Epithelial cell of proximal tubule (primary cell): ENCODE measurements at places on chromosomes 6 and 20.

DNA sequence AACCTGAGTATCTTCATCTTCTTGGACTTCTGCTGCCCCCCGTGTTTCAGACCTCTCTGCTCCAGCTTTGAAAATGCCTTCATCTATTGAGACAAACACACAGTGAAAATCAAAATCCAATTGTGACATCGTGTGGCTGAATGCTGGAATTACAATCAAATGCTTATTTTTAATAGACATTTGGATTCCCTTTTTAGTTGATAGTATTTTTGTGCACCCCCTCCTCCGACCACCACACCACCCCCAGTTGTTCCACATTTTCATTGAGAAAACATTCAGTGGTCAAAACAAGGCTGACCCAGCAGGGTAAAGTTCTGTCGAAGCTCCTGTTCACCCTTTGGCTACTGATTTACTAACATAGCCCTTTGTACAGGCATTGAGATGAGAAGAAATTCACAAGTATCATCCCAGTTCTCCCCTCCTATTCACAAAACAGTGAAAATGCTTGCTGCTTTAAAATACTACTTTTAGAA lies 79.0 kb downstream of the NRSN1 start:
- DNase-seq, result no peak

DNA sequence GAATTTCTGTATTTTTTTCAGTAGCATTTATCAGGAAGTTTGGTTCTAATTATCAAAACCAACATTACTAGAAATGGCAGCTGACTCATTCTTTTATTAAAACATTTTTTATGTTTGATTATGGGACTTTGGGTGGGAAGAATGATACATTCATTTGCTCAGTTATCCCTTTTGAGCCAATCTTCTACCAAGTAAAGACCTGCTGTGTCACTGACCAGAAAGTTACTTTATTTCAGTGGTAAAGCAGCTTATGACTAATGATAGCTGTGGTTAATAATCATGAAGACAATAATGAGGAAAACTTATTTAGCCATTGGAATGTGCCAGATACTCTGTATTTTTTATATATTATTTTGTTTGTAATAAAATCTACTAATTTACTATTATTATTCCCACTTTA lies 142.3 kb downstream of the FARS2 start:
- no peak for DNase-seq

GRCh38 chr6:44651604-44652003 lies 264.1 kb downstream of the CDC5L start:
- DNase-seq, result no peak

GRCh38 chr6:14811775-14812428 lies 434.0 kb upstream of the JARID2 start:
- no peak for DNase-seq

DNA sequence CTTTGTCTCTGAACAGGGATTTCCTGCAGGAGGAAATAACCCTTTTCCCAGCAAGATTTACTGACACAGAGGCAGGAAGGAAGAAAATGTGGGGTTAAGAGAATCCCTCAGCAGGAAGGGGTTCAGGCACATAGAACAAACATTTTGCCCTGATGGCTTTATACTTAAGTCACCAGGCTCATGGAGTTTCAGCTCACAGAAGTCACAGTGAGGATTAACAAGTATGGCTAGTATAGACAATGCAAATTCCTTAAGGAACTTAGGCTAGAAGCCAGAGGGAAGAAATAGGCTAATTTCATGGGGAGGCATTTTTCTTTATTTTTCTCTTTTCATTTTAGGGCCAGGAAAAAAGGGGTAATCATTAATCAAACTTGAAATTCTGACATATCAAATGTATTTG lies 50.2 kb downstream of the MCHR2 start:
- DNase-seq, result no peak

DNA sequence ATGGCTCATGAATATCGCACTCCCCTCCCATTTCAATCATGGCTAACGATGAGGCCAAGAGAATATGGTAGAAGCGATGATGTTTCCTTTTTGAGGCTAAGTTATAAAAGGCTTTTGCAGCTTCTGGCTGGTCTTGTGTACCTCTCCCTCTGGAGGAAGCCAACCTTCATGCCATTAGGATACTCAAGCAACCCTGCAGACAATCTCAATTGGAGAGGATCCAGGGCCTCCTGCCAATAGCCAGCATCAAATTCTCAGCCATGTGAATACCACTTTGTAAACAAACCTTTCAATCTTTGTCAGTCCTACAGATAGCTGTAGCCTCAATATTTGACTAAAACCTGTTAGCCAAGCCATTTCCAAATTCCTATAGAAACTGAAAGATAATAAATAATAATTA lies 738.4 kb downstream of the KIF16B start:
- no peak for DNase-seq

DNA sequence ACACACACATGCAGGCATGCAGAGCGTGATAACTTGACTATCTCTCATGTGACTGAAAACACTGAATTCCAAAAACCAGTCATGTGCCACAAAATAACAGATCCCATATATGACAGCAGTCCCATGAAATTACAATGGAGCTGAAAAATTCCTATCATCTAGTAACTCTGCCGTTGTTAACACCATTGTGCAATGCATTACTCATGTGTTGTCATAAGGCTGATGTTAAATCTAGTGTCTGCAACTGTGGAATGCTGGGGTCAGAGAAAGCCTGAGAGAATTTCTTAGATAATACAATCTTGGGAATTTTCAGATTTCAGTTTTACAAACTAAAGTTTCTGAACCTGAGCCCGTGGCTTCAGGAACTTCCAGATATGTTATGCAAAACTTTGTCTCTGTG lies 70.2 kb downstream of the LYRM4 start:
- DNase-seq, result peak; percentile 96

- DNase-seq, result no peak
Measured at GRCh38 chr20:3681931-3682781, at the start of gene ADAM33. ADAM33 (minus strand) TSS chr20:3682010; CDS start chr20:3682004, 6 bp downstream.

DNA sequence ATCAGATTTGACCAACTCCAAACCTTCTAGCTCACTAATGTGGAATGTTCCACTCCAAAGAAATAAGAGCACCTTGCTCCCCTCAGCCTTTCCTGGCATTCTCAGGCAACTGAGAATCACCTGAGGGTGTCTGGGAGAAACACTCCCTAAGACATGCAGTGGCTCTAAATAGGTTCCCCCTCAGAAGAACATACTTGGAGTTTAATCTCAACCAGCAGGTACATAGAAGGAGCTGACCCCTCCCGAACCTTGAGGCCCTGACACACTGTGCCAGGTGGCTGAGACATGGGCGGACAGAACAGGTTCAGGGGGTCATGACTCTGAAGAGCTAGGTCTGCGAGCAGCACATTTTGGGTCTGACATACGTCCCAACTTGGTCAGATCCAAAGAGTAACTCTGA lies 107.6 kb upstream of the MAP3K4 start:
- DNase-seq, result no peak

DNA sequence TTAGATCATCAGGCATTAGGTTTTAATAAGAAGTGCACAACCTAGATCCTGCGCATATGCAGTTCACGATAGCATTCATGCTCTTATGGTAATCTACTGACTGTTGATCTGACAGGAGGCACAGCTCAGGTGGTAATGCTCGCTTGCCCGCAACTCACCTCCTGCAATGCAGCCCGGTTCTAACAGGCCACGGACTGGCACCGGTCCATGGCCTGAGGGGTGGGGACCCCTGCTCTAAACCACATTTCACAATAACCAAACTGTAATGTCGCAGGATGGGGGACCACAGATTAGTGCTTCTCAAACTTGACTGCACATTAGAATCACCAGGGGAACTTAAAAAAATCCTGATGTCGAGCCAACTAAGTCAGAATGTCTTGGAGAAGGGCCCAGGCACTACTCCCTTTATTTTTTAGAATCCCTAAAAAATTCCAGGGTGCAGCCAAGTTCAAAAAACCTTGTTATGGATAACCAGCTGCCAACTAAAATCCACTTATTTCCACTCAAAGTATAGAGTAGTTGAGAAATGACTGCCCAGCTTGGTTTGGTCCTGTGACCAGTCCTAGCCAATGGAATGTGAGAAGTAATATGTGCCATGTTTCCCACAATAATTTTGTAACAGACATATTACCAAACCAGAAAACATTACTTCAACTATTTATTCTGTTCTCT lies 3.1 kb downstream of the SHPRH start:
- DNase-seq, result no peak
